A549 treated with RU486 at 1 μM for 4 hours (cell line): ENCODE measurements at places on chromosomes 7 and 10. TPM values are rescaled to one million over a fixed set of nuclear protein-coding genes. Genes with fewer than 3 reads are reported as not detected.

CUZD1 gene
- 1.3 to 1.8 TPM (median 1.6 TPM) in 5 replicates for total RNA-seq

OR2A42 gene
- total RNA-seq = not detected in 5 replicates

SEMA4G gene
- total RNA-seq = 8.3 to 11.0 TPM (median 9.7 TPM) in 5 replicates

CDC14C gene
- total RNA-seq = not detected in 5 replicates

CC2D2B gene
- 0.14 TPM in 2 of 5 replicates, not detected in the others for total RNA-seq

SERPINE1 gene
- 868 to 1,053 TPM (median 898 TPM) in 5 replicates for total RNA-seq

OR2A1 gene
- not detected in 5 replicates for total RNA-seq

SLC18A3 gene
- not detected in 5 replicates for total RNA-seq

SLC39A12 gene
- total RNA-seq = not detected in 5 replicates

KLF14 gene
- total RNA-seq = 0.05 to 0.06 TPM in 2 of 5 replicates, not detected in the others

FRMPD2 gene
- 0.02 to 0.11 TPM in 2 of 5 replicates, not detected in the others for total RNA-seq

GIMAP4 gene
- not detected in 5 replicates for total RNA-seq

PHYHIPL gene
- 0.33 to 0.42 TPM (median 0.38 TPM) in 5 replicates for total RNA-seq

SLC26A5 gene
- total RNA-seq = not detected in 5 replicates

ATRNL1 gene
- total RNA-seq = 0.14 to 0.78 TPM (median 0.29 TPM) in 5 replicates

KIAA1217 gene
- total RNA-seq = 2.3 to 2.8 TPM (median 2.6 TPM) in 5 replicates

ZPBP gene
- not detected in 5 replicates for total RNA-seq

SGCE gene
- 45.7 to 56.8 TPM (median 55.7 TPM) in 5 replicates for total RNA-seq

NEUROG3 gene
- total RNA-seq = not detected in 5 replicates

SEPHS1 gene
- total RNA-seq = 64.1 to 83.2 TPM (median 66.9 TPM) in 5 replicates

ELAPOR2 gene
- 0.06 to 0.17 TPM in 2 of 5 replicates, not detected in the others for total RNA-seq

TMEM139 gene
- total RNA-seq = 0.85 to 1.7 TPM (median 1.4 TPM) in 5 replicates

GSTO2 gene
- 1.7 to 3.7 TPM (median 2.1 TPM) in 5 replicates for total RNA-seq

GPER1 gene
- 0.53 to 1.1 TPM (median 0.82 TPM) in 5 replicates for total RNA-seq

VWC2 gene
- total RNA-seq = not detected in 5 replicates

BMI1 gene
- 24.1 to 41.2 TPM (median 39.0 TPM) in 5 replicates for total RNA-seq

SOSTDC1 gene
- not detected in 5 replicates for total RNA-seq

LRRTM3 gene
- not detected in 5 replicates for total RNA-seq
